NCI-H1105 (cell line): ENCODE measurements at places on chromosomes 2 and 18.

DNA sequence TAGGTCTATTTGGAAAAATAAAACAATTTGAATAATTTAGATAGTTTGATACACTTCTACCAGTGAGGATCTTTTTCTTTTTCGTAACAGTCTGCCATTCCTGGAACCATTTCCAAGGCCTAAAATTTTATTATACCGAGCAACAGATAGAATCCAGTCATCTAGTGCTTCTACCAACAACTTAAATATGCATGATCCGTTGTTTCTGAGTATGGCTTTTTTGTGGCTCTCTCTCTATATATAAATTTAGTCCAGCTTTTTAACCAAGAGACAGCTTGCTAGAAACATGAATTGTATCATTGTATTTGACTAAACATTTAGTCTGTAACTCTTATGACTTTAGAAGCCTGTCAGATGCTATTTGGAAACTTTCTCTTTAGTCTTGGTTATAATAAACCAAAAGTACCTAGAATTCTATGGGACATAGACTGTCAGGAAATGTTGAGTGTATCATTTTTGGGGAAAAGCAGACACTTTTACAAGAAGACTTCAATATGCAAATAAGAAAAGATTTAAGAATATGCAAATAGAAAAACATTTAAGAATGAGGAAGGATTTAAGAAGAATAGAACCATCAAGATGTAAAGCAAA, 161.4 kb downstream of the ZEB2 start:
- DNase-seq: no peak

- peak; percentile 17 for DNase-seq
Measured at GRCh38 chr2:10911291-10912075, at the start of gene KCNF1. Gene KCNF1, plus strand, starts transcription at chr2:10911934. Its CDS starts 493 bp downstream, at chr2:10912427.

GRCh38 chr18:10010611-10011015, 96.8 kb downstream of the VAPA start:
- no peak for DNase-seq

DNA sequence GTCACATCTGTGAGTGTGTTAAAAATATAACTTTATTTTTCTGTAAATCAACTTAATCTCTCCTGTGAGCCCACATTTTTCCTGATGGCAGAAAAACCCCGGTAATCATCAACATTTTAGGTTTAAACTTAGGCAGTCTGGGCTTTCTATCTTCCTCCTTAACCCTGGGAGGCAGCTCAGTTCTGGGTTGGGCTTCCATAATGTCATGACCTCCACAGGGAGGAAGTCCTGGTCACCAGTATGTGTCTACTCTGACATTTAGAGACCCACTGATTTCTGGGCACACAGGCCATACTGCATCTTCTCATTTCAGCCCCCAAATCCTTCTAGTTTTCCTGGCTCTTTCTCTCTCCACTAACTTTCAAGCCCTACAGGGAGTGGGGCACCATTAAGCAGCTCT, 181.2 kb downstream of the DYSF start:
- DNase-seq: no peak

- DNase-seq: no peak
Measured at GRCh38 chr2:88442473-88442872, 10.0 kb downstream of the FOXI3 start.

- DNase-seq: no peak
Measured at GRCh38 chr18:813172-814071, 1.4 kb upstream of the YES1 start.

- no peak for DNase-seq
Measured at GRCh38 chr2:191230174-191230573, 15.0 kb upstream of the MYO1B start.

GRCh38 chr2:95106081-95106480, 15.5 kb downstream of the MRPS5 start:
- DNase-seq: no peak

DNA sequence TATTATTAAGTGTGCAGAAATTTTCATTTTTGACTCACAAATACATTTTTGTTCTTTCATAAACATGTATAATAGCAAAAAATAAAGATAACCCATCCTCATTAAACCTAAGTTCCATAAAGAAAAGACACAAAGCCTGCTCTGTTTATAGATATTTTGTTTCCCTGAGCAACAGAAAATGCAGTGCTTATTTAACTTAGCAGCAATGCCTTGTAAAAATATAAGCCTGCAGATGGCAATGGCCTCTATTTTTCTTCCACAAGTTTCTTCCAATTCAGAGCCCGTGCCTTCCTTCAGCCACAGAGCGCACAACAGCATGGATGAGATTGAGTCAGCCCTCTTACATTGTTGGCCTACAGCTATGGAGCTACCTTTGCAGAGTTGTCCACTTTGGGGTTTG, 43.6 kb downstream of the PKP4 start:
- no peak for DNase-seq

DNA sequence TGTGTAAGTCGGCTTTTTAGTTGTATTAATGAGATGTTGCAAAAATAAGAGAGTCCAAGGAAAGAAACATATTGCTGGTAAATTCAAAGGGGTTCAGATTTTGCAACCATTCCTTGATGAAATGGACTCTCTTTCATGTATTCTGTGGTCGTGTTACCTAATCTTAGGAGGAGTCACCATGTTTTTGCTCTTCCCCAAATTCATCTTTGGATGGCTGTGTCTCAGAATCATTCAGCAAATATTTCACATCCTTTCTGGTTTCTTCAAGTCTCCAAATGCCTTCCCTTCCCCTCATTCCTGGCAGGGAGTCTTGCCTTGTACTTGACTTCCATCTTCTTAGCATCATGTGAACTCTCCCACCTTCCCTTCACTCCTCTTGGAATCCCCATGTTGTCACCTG, 66.1 kb downstream of the PTPRM start:
- DNase-seq: no peak

DNA sequence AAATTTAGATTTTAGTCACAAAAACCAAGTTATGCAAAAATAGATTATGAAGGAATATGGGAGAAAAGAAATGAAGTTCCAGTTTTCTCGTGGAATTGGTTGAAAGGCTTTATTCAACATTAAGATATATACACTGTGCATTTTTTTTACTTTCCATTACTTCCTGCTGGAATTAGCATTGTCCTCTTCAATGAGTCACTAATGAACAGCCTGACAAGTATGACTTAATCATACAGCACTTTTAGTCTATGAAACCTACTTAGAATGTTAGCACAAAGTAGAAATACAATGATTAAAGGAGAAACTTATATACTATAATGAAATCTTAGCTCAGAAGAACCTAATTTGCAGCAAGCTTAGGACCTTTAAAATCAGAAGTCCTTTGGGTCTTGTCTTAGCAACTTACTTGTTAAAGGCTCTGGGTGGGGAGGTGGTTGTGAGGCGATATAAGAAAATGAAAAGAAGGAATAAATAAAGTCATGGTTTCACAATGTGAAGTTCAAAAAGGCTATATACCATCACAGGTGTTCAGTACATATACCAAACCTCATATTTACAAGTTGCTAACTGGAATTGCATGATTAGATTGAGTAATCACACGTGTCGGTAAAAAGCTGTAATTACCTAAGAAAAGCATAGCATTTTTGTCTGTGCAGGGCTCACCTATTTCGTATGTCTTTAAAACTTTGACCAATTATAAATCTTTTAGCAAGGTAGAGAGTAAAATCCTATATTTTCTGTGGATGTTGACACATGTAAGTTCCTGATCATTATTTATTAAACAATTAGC, 236.8 kb downstream of the CAMKMT start:
- no peak for DNase-seq

DNA sequence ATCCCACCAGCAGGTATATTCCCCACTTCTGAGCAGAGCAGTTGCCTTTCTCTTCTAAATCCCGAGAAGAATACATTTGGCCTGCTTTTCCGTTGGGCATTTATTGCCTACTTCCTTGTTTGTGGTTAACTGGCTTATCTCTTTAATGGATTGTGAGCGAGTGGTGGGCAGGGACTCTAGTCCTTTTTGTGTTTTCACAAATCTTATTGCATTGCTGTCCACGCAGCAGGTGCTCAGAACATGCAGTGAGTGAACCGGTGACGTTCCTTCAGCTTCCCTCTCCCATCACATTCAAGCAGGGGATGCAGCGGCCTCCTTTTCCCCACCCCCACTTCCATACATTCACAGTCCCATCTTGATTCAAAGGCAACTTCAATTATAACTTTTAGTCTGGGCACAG, 28.9 kb upstream of the GAREM2 start:
- no peak for DNase-seq

DNA sequence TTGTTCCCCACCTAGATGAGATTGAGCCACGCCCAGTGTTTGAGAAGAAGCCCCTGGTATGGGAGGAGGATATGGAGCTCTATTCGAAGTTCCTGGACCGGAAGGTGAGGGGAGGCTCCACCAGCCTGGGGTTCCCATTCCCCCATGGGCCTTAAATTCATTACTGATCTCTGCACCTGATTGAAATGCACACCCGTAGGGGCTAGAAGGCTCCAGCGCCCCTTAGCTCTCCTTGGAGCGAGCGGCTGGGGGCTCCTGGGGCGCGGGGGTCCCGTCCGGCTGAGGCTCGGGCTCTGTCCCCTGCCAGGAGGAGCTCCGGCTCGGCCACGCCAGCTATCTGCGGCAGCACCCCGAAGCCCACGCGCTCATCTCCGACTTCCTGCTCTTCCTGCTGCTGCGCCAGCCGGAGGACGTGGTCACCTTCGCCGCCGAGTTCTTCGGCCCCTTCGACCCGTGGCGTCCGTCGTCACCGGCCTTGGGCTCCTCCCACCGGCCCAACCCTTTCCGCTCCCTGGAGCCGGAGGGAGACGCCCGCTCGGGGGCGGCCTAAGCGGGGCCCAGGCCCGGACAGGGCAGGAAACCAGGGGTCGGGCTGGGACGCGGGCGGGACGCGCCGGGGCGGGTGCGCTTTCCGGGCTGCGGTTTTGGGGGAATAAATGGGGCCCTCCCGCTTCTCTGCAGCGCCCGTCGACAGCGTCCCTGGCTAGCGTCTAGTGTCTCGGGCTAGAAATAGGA, 10.9 kb downstream of the CATIP start:
- DNase-seq: no peak

DNA sequence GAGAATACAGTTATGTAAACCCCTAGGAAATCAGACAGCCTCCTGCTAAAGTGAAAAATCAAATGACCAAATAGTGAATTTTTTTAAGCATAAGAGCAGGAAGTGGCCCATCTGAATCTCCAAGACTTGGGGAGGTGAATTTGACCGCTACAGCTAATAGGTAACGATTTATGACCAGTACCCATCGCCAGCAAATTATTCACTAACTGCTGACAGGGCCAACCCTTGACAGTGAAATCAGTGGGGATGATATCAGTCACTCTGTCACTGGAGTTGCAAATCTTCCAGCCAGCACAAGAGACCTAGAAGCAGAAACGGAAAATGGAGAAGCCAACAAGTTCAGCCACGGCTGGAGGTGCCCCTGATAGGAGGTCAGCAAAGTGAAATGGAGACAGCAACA, 164.3 kb upstream of the PIK3C3 start:
- no peak for DNase-seq

- DNase-seq: no peak
Measured at GRCh38 chr2:79271456-79271855, 111.9 kb upstream of the REG3A start.

GRCh38 chr2:217445723-217446122, 557.1 kb downstream of the TNS1 start:
- DNase-seq: no peak

GRCh38 chr2:108401800-108402199, 24.0 kb downstream of the SULT1C4 start:
- no peak for DNase-seq

DNA sequence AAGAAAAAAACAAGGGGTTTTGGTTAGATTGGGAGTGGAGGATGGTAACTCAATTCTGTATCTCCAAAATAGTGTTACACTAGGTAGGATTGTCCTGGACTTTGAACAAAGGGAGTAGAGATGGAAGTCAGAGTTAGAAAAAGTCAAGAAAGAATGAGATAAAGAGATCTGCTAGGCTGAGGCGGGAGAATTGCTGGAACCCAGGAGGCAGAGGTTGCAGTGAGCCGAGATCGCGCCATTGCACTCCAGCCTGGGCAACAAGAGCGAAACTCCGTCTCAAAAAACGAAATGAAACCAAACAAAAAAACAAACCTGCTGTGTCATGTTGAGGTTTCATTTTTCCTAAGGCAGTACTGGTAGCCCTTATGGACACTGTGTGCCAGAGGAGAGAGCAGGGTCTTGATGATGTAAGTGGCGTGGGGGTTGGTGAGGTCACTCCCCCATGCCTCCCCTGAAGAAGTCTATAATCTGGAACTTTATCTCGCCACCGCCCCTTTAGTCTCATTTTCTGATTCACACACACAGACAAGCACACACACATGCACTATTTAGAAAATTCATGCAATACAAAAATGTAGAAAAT, 10.5 kb downstream of the DRC1 start:
- no peak for DNase-seq

GRCh38 chr2:157891643-157892041, 15.5 kb upstream of the ACVR1 start:
- DNase-seq: no peak

DNA sequence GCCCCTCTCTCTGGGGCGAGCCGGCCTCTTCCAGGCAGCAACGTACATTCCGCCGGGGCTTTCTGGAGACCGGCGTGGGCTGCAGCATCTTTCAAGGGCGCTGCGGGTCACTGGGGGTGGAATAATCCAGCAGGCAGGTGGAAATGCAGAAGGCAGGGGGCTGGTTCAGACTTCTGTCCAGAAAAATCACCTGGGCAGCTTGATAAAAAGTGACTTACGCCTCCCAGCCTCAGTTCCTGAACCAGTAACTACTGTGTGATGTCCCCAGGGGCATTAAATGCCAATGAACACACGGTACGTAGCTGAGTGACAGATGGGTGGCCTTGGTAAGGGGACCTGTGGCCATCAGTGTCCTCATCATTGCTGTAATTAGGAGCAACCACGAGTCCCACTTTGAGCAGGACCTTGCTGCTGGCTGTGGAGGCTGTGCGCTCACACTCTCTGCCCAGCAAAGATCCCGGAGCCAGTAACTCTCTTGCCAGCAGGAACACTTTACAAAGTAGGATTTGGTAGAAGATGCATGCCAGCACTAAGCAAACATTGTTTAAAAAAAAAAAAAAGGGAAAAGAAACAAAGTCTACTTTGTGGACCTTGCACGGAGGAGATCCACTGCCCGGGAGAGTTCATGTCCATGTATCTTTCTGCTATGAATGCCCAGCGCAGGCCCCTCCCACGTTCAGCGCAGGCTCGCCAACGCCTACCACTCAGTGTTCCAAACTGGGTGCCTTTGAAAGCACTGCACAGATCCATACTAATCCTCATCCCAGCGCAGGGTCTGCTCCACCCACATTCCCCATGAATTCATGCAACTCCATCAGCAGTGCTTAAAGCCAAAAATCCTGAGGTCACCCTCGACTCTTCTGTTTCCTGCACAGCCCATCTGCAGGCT, 177.3 kb downstream of the HDAC4 start:
- no peak for DNase-seq

- DNase-seq: no peak
Measured at GRCh38 chr2:44116319-44116718, 52.4 kb upstream of the PPM1B start.

- no peak for DNase-seq
Measured at GRCh38 chr2:239774933-239775622, 250.1 kb downstream of the NDUFA10 start.

GRCh38 chr2:160615706-160616105, 122.1 kb upstream of the RBMS1 start:
- no peak for DNase-seq

DNA sequence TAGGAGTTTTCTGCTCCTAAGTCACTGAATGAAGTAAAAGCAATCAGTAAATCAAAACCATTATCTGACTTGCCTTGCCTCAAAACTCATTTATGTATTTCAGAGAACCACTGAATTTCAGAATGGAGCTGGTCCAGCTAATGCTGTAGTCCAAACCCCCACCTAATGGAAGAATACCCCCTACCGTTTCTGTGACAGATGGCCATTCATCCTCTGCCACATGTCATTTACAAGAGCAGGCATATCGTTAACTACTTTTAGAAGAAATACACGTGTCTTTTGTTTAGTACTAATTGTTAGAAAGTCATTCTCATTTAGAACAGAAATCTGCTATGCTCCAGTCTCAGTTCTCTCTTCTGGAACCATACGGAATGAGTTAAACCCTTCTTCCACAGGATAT, 12.8 kb upstream of the GALNT5 start:
- DNase-seq: no peak
